Activated naive CD8-positive, alpha-beta T cell treated with anti-CD3 and anti-CD28 coated beads for 36 hours (primary cell): ENCODE measurements at places on chromosomes 2 and 18.

DNA sequence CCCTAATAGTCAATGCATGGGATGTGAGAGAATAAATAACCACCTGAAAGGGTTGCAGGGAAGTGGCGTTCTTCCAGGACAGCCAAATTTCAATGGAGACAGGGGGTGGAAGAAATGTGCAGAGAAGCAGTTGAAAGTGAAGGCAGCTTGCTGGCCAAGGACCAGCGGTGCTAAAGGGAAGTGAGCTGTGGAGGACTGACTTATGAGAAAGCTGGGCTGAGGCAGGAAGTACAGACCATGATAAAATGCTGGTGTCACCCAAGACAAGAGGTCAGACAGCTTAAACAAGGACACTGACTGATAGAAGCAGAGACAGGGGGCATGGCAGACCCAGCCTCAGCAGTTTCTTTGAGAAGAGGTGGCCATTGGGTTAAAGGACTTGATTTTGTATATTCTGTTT lies 106.7 kb downstream of the DTNB start:
- DNase-seq: no peak

DNA sequence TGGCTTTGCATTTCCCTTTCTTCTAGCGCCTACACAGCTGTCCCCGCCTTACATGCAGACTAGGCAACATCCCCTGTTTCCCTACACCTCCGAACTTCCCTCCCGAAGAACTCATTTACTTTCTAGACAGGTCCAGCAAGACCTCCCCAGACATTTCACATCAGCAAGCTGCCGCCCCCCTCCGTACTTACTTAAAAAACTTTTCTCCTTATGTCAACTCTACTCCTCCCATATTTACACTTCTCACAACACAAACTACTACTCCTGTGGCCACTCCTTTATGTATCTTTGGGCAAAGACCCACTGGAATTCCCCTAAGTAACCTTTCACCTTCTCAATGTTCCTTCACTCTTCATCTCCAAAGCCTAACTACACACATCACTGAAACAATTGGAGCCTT lies 20.4 kb upstream of the ZNF397 start:
- no peak for DNase-seq

DNA sequence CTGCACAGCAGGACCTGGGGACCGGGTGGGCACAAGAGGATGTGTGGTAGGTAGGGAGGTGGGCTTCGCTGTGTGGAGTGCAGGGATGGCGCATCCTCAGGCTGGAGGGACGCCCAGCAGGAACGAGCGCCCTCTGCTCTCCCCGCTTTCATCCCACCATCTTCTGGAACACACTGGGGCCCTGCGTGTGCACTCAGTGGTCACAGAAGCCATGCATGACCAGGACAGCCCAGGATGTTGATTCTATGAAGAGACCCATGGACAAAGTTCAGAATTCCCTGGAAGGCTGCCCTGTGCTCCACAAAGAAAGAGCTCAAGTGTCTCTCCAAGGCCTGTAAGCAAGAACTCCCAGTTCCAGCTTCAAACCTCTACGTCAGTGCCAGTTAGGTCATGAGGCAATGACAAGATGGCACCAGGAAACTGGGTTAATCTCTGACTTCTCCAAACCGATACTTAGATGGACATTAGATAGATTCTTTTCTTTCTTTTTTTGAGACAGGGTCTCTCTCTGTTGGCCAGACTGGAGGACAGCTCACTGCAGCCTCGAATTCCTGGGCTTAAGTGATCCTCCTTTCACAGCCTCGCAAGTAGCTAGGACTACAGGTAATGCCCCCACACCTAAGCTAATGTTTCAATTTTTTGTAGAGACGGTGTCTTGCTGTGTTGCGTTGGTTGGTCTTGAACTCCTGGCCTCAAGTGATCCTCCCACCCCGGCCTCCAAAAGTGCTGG lies 3.4 kb downstream of the SLC66A2 start:
- no peak for DNase-seq

- DNase-seq: peak; percentile 77
Measured at GRCh38 chr2:170815746-170816503, 762 bp upstream of the GAD1 start.

GRCh38 chr2:148106331-148106730 lies 85.4 kb downstream of the MBD5 start:
- DNase-seq: no peak

GRCh38 chr2:132795220-132795619 lies 125.2 kb upstream of the LYPD1 start:
- DNase-seq: no peak

DNA sequence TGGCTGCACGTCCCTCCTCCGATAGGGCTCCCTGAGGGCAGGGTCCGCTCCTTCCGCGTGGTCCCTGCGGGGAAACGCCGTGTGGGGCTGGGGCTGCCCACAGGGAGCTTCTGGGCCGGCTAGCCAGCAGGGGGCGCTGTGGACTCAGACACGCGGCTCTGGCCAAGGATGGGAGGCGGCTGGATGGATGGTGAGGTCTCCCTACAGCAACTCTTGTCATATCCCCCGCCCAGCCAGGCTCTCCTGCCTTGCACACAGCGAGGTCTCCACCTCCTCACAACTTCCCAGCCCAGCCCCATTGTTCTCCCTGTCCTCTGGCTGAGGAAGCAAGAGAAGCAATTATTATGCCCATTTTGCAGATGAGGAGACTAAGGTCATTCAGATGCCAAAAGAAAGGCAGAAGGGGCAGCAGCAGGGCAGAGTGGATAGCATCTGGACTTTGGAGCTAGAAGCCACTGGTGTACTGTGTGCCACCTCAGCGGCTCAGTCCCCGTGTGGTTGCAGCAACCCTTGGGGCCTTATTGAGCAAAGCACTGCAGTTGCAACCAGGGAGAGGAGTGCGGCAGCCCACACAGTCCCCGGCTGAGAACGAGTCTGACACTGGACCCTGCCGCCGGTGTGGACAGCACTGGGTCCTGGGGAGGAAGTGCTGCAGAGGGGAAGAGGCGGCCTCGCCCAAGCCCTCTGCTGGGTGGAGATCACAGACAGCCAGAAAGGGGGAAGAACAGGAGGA lies 99.0 kb downstream of the ZFP36L2 start:
- peak; percentile 85 for DNase-seq

GRCh38 chr2:209113026-209113425 lies 310.8 kb upstream of the MAP2 start:
- no peak for DNase-seq

DNA sequence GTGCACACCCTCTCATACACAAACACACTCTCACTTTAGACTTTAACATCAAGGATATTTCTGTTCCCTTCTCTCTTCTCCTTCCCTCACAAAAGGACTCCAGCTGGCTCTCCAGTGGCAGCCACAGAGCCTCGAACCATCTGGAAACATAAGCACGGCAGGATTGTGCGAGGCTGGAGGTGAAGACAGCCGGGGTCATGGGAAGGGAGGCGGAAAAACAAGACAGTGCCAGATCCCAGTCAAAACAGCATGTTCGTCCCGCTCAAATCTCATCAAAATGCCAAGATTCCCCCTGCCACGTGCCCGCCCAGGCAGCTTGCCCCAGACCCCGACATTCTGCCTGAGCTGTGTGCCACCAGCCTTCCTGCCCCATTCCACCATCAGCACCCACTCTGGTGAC lies 180.3 kb downstream of the ZBTB7C start:
- no peak for DNase-seq

DNA sequence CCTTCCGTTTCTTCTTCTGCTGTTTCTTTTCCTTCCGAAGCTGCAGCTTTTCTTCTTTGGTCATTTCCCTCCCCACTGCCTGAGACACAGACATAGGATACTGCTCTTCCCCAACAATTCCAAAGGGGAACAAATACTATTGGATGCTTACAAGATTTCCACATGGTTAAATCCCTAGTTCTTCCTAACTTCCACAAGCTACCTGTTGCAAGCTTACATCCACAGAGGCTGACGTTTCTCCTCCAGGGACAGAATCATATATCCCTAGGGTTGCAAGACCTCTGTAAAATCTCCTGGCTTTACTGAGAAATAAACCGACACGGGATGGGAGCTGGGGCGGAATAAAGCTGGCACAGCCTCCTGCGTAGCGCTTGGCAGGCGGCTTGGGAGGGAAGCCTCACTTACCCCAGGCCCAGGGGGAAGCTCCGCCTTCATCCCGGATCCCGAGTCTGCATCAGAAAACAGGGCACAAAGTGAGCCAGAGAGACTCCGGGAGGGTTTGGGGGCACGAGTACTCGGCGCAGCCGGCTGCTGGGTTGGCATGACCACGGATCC lies 590 bp downstream of the EIF2B4 start:
- no peak for DNase-seq

- DNase-seq: no peak
Measured at GRCh38 chr2:181366675-181367175, 90.5 kb upstream of the ITGA4 start.

- DNase-seq: no peak
Measured at GRCh38 chr2:149489452-149489851, 98.1 kb downstream of the MMADHC start.

DNA sequence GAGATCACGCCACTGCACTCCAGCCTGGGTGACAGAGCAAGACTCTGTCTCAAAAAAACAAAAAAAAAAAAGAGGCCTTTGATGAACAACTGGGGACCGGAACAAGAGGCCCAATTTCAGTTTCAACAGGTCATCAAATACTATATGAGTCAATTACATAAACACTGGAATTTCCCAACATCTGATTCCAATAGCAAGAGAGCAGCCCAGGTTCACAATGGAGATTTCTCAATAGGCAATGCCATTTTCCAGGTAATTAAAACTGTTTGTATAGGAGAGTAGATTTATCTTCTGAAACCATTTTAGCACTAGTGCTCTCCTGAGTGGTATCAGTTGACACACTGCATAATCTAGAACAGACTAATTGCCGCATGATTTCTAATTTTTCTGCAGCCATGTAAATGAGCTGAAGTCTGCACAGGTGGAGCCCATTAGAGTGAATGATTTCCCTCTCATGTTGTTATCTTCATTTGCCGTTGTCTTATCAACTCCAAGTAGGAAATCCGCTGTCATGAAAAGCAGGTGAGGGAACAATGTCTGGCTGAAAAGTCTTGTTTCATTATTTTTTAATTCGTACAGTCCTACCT lies 264.1 kb upstream of the MEIS1 start:
- no peak for DNase-seq

DNA sequence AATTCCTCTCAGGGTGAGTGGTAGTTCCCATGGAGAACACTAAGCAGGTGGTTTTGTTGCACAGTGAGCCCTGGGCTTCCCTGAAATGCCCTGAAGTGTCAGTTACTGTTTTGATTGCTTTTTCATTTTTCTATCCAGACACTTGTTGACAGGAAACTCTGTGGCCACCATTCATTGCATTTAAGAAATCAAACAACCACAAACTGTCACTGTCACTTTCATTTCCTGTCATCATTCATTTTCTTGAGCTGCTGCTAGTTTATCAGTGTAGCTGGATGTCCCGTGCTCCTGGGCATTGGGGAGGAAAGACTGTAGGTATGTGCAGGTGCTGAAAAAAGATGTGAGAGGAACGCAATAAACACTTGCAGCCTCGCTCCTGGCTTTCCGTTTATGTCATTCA lies 891.6 kb upstream of the ZEB2 start:
- peak; percentile 18 for DNase-seq

DNA sequence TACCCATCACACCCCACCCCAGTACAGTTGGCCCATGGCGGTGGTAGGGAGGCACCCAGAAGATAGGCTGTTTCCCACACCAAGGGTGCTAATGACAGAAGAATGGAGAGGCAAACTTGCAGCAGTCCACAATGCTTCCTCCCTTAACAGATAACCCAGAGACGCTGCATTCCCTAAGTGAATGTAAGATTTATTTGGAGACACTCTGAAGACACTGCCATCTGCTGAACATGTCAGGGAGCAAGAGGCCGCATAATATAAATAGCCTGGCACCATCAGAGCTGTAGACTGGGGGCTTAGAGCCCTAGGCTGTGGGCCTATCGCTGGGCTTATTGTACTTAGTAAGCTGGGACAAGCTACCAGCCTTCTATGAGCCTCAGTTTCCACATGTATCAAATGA lies 2.2 kb upstream of the IWS1 start:
- DNase-seq: no peak

DNA sequence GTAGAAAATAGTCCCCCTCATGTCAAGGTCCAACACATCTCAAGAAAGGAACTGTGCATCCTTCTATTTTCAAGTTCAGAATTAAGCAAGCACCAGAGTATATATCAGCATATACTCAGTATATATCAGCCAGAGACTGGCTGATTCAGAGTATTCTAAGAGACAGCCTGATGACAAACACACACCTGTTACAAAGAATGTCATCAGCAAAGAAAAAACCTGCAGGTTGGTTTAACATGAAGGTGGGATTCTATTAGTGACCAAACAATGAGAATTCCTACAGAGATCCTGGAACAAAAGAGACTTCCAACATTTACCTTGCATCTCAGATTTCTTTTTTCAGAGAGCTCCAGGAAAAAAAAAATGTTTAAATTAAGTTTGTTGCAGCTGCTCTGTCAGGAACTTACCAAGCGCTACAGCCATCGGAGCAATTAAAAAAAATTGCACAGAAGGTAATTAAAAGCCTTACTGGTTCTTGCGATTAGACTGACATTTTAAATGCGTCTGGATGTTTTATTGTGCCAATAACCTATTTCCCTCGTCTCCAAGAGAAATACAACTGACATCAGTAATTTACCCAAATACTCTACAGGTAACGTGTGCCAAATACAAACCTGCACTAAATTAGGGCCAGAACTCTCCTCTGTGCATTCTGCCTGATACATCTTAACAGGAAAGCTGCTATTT lies 218.1 kb downstream of the HNMT start:
- no peak for DNase-seq

DNA sequence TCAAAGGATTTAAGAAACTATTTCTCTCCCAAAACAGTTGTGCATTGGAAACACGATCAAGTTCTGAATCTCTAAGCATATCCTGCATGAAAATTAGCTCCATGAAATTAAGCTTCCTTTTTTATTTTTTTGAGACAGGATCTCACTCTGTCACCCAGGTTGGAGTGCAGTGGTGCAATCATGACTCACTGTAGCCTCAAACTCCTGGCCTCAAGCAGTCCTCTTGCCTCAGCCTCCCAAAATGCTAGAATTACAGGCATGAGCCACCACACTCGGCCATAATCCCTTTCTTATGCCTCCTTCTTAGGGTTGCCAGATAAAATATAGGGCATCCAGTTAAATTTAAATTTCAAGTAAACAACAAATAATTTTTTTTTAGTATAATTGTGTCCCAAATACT lies 124.4 kb downstream of the ARL4C start:
- DNase-seq: no peak

- DNase-seq: no peak
Measured at GRCh38 chr18:62339106-62339988, 14.2 kb downstream of the TNFRSF11A start.

GRCh38 chr2:136131961-136132824 lies 14.2 kb upstream of the CXCR4 start:
- peak; percentile 67 for DNase-seq

GRCh38 chr2:130754811-130755210 lies 529 bp upstream of the AMER3 start:
- DNase-seq: no peak

GRCh38 chr18:36899289-36899688 lies 70.4 kb downstream of the KIAA1328 start:
- DNase-seq: no peak

GRCh38 chr2:74778381-74779264 lies 55.3 kb upstream of the HK2 start:
- DNase-seq: no peak

- DNase-seq: no peak
Measured at GRCh38 chr2:159803235-159803962, 5.4 kb upstream of the CD302 start.
